ENCODE measurements at places on chromosomes 1 and 21.

- DNase-seq: no peak
Measured at GRCh38 chr1:165487921-165488320, 43.0 kb upstream of the RXRG start.

DNA sequence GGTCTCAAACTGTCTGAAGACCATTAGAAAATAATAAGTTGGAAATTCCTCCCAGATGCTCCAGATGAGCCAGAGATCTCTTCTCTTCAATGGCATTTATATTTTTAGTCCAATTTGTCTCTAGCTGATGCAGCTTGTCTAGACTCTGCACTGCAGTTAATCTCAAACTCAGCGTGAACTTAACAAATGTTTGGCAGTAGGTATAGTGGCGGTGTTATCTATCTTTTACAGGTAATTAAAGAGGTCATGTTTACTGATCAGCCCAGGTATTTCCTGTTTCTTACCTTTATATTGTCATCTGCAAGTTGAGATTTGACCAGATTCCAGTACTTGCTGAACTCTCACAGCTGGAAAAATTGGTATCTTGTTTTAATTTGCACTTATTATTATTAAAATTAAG lies 1024.5 kb upstream of the ADGRL2 start:
- no peak for DNase-seq

DNA sequence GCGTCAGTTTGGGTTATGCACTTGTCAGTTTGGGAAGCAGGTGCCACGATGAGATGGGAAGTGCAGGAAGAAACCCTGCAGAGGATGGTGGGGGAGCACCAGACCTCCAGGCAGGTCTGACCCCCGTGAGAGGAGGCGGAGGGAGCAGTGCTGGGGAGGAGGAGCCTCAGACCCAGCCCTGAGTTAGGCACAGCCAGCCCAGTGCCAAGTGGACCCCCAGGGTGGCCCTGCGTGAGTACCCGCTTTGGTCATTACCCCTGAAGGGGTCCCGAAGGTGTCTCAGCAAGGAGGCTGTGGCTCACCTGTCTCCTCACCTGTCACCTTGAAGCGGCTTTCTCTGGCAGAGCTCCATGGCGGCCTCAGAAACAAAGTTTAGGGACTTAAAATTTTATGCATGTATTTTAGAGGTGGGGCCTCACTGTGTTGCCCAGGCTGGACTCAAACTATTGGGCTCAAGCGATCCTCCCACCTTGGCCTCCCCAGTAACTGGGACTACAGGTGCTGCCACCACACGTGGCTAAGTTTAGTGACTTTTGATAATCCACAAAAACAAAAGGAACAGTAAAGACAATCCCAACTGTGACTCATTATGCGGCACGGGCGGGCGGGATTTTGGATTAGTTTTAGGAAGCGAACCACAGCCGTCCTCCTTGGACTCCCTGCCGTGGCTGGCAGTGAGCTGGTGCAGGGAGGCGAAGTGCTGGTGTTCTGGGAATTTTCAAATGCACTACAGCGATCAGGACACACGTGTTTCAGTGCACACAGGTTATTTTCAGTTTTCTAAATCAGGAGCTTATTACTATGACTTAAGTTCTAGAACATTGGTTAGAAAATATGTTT lies 4.7 kb downstream of the AGPAT3 start:
- no peak for DNase-seq

DNA sequence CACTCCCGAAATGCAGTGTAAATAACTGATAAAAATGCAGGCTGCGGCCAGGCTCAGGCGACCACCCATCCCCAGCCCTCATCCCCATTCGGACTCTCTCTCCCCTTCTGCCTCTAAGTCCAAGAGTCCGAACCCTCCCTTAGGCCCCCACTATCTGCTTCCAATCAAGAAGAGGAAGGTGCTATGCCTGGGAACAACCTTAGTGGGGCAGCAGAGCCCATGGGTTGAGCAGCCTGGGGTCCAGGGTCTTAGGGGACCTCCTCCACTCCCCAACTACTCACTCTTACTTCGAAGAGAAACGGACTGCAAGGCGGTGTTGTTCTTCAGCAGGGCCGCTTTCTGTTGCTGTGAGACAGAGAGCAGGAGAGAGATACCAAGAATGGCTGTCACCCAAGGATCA lies 12.2 kb downstream of the ARHGEF2 start:
- no peak for DNase-seq

GRCh38 chr1:24957016-24957807 lies 27.1 kb upstream of the RUNX3 start:
- peak; percentile 24 for DNase-seq

- no peak for DNase-seq
Measured at GRCh38 chr1:204651843-204652421, 33.6 kb downstream of the LRRN2 start.

- DNase-seq: peak; percentile 21
Measured at GRCh38 chr1:174413632-174414031, 34.1 kb upstream of the GPR52 start.

- DNase-seq: no peak
Measured at GRCh38 chr1:225824533-225824941, 14.6 kb downstream of the EPHX1 start.

GRCh38 chr1:65362545-65362944 lies 53.2 kb downstream of the DNAJC6 start:
- no peak for DNase-seq

GRCh38 chr1:12554521-12555305 lies 63.3 kb downstream of the DHRS3 start:
- no peak for DNase-seq

DNA sequence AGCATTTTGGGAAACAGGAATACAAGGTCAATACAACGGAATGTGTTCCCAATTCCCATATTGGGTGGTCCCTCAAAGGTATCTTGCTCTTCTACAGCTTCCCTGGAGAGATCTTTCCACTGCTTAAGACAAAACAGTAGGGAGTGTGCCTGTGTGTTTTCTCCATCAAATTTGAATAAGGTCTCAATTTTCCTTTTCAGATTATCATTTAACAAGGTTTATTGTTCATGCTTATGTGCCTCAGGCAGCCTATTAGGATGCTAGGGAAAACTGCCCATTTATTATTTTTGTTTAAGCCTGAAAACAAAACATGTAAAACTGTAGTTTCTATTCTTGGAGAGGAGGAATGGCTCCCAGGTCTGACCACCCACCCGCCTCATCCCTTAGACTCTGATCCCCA lies 622.7 kb downstream of the LMO4 start:
- no peak for DNase-seq

DNA sequence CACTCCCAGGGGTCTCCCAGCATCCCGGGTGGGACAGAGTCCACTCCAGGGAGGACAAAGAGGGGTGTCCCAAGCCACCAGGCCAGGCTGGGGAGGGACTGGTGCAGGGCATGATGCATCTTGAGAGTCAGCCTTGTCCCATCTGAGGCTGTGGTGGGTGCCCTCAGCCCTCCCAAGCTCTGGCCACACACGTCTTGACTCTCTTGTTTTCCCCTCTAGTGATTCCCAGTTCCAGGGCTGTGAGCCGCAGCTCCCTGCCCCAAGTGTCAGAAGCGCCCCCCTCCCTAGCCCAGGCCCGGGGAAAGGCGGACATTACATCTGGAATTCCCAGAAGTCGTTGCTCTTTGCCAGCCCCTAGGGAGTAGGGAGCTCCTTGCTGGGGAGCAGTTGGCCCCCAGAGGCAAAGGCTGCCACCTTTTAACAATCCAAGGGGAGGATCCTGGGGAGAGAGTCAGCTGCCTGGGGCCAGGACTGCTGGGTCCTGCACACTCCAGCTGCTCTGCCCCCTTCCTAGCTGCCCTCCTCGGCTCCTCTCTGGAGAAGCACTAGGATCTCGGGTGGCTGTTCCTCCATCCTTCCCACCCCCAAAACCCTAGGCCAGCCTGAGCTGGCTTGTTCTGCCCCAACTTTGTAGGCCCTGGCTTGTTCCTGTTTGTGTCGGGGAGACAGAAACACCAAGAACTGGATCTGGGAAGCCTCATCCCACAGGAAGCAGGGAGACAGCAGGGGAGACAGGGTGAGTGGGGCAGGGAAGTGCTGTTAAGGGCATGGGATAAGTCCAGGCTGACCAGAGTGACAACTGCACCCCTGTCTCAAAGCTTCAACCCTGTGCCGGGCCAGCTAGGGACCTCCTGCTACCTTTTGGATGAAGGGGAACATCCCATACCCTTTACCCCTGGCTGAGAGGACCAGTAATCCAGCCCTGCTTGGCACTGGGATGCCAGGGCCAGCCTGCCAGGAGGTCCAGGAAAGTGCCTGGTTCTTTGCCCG lies 3.2 kb upstream of the PTPN7 start:
- no peak for DNase-seq
